Memory B cell (primary cell): ENCODE measurements at places on chromosomes 5 and 9.

- DNase-seq: no peak
Measured at GRCh38 chr5:139577689-139578290, 16.7 kb downstream of the UBE2D2 start.

DNA sequence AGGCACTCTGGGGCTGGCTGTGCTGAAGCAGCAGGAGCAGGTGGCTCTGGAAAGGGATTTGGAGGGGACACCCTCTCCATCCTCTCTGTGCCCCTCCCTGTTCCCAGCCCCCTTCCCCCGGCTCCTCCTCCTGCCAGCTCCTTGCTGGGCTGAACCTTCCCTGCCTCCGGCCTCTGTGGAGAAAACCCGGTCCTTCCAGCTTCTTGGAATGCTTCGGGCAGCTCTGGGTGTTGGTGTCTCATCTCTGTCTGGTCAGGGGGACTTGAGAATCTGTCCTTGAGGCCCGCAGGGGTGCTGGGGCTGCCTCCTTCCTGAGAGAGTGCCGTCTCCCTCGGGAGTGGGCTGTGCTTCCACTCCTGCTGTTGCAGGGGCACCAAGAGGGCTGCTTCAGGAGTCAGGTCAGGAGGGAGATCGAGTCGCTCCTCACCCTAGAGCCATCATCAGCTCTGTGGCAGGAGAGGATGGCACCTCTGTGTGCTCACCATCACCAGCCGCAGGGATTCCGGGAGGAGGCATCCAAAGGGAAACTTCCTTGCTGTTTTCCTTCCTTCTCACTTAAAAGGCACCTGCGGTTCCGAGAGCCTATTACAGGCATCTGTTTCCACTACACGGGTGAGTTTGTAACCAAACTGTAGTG is 30.6 kb downstream of the NDUFS6 start:
- no peak for DNase-seq

- DNase-seq: no peak
Measured at GRCh38 chr9:126853667-126854066, 6.8 kb upstream of the ZBTB34 start.

GRCh38 chr9:69637193-69637816 is 34.9 kb downstream of the APBA1 start:
- no peak for DNase-seq

- DNase-seq: no peak
Measured at GRCh38 chr9:134546246-134546731, 95.3 kb upstream of the COL5A1 start.
